ENCODE measurements at places on chromosomes 11 and 22.

DNA sequence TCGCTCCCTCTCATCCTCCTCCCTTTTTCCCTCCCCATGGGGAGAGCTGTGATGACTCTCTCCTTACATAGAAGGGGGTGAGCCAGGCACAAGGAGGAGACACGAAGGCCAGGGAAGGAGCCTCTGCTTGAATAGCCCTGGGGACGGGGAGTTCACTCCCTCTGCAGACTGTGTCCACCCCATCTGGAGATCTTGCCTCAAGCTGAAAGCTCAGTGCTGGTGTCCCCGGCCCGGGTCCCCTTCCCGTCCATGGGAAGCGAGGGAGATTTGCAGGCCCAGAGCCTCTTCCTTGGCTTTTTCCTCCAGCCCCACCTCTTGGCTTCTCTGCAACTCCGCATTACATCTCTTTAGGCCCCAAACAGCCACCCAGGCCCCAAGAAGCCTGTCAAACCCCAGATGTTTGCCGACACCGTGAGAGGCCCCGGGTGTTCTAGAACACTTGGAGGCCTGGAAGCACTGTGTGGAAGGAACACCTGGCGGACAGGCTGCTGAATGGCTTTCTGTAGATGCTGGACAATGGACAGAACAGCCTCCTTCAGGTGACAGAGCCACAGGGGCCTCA is 32.3 kb downstream of the LINC01488 start:
- no peak for DNase-seq

DNA sequence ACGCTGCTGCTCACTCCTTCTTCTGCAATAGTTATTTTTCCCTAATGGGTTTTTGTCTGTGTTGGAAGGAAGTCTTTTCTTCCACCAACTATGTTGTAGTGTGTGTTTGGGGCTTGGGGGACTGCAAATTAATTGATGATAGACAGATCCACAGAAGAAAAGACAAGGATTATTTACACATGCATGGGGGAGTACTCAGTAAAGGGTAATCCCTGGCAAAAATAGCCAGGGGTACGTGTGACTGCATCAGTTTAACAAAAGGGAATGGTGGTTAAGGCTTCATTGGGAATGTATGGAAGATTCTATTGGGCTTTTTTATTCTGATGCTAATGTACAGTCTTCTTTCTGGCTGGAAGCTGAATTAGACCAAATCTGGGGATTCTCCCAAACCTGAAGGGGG is 20.2 kb upstream of the FEZ1 start:
- DNase-seq = no peak

DNA sequence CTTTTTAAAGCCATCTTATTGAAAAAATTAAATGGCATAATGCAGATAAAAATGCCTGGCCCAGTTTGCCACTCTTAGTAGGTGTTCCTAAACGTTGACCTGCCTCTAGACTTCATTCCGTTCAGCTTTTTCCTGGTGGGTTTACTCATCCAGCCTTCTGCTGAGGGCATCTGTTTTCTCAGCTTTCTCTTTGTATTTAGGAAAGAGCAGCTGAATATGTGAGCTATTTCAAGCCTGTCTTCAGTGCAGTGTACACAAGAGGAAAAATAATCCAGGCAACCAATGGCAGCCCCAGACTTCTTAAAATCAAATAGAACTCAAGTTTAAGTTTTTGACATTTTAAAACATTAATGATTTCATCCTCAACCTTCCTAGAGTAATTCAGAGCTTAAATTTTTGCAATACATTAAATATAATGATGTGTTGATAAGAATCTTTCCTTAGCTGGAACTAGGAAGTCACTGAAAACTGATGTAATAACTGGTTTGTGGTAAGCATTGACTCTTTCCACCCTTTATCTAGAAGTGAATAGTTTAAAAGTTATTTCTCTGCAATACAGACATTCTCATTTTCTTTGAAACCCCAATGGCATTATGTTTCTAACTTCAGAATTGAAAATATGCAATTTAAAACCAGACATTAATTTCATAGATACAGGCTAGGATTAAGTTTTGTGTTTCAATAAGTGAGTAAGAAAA is 165.4 kb downstream of the AASDHPPT start:
- DNase-seq = no peak

- DNase-seq = no peak
Observed at GRCh38 chr11:110907629-110908028, 195.4 kb upstream of the ARHGAP20 start.

DNA sequence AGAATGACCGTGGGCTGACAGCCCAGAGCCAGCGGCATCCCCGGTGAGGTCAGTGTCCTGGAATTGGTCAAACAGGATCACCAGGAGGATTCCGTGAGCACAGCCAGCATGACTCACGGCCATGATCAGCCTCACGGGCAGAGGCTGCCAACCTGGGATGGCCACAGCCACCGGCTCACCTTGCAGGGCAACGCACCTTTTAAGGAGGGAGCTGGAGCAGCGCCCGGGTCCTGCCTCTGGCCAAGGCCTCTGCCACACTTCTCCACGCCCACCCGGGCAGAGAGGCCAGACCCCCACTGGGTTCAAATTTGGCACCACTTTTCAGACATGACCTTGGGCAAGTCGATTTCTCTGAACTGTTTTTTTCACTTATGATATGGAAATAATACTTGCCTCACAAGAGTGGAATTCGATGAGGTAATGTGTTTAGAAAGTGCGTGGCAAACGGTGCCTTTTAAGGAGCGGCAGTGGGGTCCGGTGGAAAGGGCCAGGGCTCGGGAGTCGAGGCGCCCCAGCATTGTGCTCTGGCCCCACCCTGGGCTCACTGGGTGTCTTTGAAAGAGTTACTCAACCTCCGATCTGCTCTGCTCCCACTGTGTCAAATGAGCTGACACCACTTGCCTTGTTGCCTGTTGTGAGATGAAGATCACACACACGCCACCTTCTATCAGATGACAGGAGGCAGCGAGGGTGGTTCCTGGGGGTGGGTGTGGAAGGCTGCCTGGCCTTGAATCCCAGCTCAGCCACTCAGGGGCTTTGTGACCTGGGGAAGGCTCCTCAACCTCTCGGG is 16.0 kb downstream of the TXN2 start:
- peak; percentile 99 for DNase-seq

DNA sequence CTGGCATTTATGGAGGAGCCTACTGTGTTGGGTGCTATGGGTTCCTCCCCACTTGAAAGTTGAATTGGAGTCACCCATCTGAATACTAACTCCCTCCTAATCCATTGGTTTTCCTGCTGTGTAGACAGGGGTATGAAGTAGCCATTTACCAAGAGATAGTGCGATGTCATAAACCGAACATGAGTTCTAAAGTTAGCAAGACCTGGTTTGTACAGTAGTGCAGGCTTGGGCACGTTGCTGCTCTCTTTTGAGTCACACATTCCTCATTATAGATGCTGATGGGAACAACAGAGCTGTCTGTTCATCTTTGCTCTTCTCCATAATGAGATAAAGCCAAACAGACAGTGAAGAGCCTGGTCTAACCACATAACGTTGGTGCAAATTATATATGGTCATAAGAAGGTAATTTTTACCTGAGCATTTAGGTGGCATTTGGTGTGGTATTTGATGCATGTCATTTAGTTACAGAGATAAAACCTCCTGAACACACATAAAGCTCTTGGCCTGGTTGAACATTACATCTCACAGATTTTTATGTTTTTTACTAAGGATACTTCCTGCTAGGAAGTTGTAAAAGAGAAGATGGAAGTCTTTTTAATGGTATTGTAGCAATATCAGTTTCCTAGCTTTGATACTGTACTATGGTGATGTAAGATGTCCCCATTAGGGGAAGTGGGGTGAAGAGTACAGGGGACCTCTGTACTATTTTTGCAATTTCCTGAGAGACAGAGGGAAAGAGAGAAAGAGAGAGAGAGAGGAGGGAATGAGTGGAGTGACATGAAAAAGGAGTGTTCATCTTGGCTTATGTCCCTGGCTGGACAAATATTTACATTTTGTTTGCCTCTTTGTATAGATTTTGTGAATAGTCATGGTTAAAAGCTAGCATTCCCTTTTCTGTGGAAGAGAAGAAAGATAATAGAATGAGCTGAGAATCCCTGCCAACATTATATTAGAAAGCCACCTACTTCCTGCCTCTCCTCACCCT is 27.9 kb downstream of the GRAP2 start:
- DNase-seq = no peak

- DNase-seq = no peak
Observed at GRCh38 chr11:119373059-119373920, 8.2 kb downstream of the USP2 start.

GRCh38 chr22:27895600-27895999 is 23.5 kb downstream of the PITPNB start:
- DNase-seq = no peak

GRCh38 chr11:63845303-63845702 is 6.4 kb downstream of the MARK2 start:
- no peak for DNase-seq

DNA sequence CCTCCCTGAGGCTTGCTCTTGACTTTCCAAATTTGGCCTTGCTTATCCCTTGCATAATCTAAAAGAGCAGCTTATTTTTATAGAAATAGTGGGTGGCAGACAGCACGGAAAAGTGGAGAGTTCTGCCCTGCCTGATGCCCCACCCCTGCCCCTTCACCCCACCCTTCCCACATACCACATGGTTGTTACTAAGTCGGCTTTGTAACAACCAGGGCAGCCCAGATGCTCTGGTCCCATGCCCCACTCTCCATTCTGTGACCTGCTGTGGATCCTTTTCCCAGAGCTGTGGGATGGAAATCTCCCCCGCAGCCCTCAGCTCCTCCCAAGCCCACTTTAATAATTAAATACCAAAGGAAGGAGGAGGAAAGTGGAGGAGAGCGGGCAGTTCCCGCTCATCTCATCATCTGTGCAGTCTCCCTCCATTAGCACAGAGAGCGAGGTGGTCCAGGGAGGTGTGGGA is 10.9 kb downstream of the MRGPRF start:
- DNase-seq = no peak

GRCh38 chr22:32097018-32097417 is 54.0 kb downstream of the SLC5A1 start:
- DNase-seq = no peak
